ENCODE measurements at places on chromosomes 11 and 22.

- DNase-seq, result no peak
Observed at GRCh38 chr11:2649400-2649799, 50.4 kb downstream of the KCNQ1OT1 start.

DNA sequence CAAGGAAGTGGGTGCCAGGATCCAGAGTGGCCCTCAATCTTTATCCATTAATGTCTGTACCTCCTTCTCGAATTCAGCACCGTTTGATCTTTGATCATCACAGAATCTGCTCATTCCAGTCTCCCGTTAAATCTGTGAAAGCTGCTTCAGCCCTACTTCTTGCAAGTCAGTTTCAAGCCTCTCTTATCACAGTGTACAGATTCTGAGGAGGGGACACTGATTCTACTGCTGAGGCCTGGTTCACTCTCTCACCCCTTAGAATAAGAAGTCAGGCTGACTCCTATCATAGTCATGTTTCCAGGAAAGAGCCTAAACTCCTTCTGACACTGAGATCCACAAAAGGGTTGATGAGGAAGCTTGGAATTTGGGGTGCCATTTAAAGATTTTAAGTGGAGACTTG is 39.0 kb downstream of the MAML2 start:
- no peak for DNase-seq

DNA sequence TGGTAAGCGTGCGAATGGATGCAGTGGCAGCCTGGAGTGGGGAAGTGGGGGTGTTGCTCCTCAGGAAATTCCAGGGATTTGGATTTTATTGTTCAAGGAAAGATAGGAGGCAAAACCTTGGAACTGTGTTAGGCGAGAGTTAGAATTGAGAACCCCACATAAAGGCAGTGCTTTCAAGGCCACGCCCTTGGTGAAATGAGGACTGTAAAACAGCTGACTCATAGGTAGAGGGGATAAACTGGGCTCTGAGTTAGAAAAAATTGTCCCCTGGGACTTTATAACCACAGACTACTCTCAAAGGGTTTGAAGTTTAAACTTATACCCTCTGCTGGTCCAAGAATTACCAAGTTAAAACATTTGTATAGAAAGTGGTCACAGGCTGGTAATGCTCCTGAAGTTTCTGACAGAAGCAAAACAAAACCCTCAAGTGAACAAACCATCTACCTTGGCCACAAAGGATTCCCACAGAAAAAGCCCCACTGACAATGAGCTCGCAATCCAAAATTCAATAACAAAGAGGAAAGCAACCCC is 250.3 kb upstream of the TBCEL start:
- DNase-seq, result no peak

GRCh38 chr11:68694431-68695297 is 10.3 kb downstream of the GAL start:
- DNase-seq, result no peak

DNA sequence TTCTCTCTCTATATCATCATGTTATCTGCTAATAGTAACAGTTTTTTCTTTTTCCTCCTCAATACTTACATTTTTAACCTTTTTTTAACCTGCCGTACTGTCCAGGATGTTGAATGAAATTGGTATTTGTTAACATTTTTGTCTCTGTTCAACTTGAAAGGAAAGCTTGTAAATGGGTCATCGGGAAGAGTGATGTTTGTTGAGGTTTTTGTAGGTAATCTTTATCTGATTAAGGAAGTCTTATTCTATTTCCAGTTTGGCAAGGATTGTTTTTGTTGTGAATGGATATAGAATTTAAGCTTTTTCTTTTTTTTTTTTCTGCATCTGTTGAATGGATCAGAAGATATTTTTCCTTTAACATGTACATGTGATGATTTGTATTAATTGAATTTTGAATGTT is 8.1 kb upstream of the NNMT start:
- no peak for DNase-seq

DNA sequence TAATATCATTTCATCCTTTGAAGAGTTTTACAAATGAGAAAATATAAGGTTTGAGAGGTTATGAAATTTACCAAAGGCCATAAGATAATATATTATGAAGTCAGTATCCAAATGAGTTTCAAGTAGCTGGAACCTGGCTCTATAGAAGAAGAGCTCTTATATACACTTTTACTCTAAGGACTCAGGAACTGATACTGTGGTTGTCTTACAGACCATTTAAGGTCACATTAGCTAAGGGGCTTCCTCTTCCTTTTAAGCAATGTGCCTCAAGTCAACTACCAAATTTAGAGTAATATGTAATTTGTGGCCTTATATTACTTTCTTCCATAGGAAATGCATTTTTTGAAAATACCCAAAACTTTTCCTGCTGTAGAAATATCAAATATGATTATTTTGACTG is 369.3 kb downstream of the DLG2 start:
- no peak for DNase-seq

- no peak for DNase-seq
Observed at GRCh38 chr11:75073459-75074190, 23.1 kb downstream of the OR2AT4 start.

- peak; percentile 9 for DNase-seq
Observed at GRCh38 chr11:79768343-79768742, 327.5 kb upstream of the TENM4 start.

DNA sequence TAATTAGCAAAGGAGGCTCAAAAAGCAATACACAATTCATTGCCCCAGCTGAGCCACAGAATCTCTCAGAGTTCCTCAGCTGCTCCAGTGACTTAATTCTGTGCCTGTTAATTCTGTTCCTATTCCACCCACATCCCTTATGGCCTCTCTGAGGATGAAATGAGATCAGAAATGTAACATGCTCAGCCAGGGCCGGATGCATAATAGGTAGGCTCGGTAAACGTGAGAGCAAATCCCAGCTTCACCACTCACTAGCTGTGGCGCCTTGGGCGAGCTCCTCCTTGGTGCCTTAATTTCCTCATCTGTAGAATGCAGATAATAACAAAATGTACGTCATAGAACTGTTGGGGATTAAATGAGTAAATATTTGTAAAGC is 42.8 kb upstream of the DKK3 start:
- DNase-seq, result peak; percentile 24

DNA sequence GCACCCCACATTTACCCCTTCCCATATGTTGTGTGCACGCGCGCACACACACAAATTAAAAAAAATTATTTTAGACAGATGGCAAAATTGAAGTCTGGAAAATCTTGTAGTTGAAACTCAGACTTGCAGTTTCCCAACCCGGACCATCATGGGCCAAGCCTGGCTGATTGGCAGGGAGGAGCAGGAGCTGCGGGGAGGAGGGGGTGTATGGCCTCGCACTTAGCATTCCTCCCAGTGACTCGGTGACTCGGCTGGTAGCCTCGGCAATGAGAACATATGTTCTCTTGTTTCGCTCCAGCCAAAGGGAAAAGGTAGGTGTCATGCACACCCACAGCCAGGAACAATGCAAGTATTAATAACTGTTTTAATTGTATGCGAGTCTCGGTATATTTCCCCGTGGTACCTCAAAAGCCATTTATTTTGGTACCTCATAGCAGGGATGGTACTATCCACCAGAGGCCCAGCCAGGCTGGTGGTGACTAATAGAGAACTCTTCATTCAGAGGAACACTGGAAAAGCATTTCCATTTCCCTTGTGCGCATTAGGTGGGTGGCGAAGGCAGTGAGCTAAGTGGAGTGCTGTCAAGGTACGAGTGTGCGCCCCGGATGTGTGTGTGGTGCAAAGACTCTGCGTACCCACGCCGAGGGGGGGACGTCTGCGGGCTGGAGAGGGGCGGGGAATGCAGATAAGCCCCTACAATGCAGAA is 92.5 kb downstream of the DSCAML1 start:
- no peak for DNase-seq

DNA sequence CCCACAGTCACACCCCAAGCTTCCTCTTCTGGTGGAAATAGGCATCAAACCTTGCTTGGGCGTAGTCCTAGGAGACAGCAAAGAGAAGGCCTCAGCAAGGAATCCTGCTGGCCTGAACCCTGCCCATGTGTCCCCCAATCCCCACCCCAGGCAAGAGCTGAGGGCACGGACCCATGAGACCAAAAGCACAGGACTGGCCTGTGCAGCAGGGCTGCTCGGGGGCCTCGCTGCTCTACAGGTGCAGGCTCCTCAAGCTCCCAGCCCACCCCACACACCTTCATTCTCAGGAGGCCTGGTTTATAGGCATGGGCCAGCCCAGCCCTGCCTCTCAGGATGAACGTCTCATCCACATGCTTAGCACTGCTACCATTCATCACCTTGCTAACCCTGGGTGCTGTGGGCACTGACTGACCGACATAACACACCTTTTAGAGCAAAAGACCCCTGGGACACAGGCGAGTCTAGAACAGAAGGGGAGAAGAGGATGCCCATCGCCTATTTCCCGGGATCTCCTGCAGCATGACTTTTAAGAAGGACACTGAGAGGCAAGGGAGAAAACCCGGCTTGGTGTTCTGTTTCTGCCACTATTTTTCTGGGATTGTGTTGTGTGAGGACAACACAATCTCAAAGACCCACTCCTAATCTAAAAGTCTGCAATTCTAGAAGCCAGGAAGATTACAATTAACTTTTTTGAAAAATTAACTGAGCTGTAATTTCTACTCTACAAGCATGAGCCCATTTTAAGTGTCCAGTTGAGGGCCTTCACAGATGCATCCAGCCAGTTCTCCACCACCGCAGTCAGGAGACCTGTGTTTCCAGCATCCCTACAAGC is 15.4 kb downstream of the TCIRG1 start:
- no peak for DNase-seq

- no peak for DNase-seq
Observed at GRCh38 chr11:130782361-130783222, 133.7 kb downstream of the SNX19 start.

DNA sequence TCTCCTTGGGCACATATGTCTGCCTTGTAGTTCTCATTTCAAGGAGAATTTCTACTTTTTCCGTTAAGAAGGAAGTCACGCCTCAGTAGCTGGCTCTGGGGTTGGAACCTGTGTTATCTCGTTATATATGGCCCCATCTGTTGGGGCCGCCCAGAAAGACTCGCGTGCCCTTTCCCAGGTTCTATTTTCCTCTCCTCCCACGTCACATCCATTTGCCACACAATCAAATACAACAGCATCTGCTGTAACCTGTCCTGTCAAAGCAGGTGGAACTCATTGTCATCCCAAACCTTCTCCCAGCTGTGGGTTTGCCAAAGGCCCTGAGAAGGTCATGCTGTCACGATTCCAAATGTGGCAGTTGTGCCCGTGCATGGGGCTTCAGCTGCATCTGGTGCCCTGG is 213.1 kb upstream of the ZBED5 start:
- no peak for DNase-seq

- DNase-seq, result no peak
Observed at GRCh38 chr11:45546366-45546765, 119.1 kb downstream of the CHST1 start.

- DNase-seq, result no peak
Observed at GRCh38 chr11:16805938-16806337, 67.5 kb downstream of the C11orf58 start.

DNA sequence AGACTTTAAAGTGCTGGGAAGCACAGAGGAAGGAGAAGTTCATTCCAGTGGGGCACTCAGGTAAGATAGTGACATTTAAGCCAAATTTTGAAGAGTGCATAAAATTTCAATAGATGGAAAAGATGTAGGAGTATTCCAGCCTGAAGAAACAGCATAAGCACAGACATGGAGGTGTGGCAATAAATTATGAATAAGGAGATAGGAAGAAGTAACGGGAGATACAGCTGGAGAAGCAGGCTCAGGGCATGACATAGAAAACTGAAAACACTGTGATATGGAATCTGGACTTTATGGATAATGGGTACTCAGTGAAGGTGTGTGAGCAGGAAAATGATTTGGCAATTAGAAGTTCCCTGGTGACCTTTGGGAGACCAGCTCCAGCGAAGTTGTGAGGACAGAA is 33.3 kb downstream of the P4HA3 start:
- DNase-seq, result no peak
